ENCODE measurements at places on chromosomes 2 and 18.

GRCh38 chr2:38712413-38712812 is 38.7 kb downstream of the SRSF7 start:
- no peak for DNase-seq

GRCh38 chr2:46886268-46887027 is 29.2 kb downstream of the MCFD2 start:
- DNase-seq, result no peak

DNA sequence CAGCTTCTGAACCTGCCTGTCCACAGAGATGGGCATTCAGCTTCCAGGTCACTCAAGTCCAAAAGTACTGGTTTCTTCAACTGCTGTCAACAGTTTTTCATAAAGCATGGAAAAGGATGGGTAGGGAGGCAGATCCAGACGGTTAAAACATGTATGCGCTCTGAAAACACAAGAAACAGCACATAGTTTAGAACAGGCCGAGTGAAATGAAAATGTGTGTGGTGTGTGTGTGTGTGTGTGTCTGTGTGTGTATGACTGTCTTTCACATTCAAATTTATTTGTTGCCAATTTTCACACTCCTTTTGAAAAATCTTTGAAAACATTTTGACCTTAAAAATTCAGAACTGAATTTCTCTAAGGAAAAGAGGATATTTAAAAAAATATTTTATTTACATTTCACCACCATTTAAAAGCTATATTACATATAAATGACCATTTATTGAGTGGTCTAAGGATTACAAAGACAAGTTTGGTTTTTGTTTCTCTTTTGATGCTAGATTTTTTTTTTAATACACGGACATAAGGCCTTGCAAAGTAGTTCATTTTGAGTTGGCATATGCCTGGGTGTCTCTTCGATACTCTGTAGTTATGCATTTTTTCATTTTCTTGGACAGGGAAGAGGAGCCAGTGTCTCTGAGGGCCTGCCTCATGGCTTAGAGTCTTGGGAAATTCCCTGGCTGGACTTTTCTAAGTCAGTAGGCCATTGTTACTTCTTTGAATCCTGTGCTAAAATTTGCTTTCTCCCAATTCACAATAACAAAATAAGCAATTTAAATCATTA is 30.0 kb upstream of the STK17B start:
- no peak for DNase-seq

DNA sequence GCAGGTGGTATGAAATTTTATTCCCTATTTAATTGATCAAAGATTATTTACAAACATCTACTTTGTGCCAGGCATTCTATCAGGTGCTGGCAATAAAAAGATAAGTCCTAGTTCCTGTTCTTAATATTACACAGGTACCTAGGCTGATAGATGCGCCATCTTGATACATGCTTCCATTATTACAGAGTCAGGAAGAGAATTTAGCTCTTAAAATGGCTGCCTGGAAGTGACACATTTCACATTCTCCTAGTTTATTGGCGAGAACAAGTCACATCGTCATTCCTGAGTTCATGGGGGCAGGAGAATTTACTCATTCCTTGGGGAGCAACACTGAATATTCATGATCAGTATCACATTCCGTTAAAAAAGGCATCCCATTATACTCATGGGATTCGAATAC is 1.1 kb upstream of the DARS1 start:
- DNase-seq, result no peak

DNA sequence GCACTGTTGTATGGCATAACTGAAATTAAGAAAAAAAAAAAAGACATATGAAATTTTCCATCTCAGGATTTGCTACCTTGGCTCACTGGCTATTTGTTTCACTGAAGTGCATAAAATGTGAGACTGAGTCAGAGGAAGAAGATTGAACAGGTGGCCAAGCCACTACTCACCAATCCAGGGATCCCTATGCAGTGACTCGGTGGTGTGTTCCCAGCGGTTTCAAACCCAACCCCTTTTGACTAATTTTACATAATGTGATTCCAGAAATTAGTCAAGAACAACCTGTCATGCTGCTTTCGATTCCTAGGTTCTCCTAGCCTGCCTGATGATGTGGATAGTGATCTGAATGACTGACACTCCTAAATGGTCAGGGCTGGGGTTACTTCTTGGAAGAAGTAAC is 77.3 kb downstream of the KLHL14 start:
- DNase-seq, result no peak

DNA sequence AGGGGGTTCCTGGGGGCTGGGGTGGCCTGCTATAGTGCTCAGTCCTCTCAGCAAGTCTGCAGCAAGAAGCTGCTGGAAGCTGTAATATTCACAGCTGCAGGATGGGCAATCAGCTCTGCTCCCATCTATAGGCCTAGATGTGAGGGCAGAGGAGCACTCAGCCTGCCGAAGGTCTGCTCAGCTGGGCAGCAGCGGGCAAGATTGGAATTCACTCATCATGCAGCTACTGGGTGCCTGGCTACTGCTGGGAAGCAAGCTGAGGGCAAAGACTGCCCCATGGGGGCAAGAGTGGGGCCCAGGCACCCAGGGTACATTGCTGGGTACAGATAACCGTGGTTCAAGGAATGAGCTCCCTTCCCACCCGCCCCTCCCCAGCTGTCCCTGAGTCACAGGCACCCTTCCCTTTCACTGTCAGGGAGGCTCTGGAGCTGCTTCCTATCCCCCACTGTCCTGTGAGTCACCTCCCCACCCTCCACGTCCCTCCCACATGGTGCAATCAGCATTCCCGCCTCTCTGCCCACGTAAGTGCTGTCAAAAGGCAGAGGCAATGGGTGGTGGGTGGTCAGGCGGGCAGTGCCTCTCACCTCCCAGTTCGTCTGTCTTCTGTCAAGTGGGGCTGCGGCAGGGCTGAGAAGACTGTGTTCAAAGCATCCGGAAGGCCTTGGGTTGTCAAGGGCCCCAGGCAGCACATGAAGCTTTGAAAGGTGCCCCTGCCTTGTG is 169.2 kb downstream of the TRIM43 start:
- DNase-seq, result no peak

DNA sequence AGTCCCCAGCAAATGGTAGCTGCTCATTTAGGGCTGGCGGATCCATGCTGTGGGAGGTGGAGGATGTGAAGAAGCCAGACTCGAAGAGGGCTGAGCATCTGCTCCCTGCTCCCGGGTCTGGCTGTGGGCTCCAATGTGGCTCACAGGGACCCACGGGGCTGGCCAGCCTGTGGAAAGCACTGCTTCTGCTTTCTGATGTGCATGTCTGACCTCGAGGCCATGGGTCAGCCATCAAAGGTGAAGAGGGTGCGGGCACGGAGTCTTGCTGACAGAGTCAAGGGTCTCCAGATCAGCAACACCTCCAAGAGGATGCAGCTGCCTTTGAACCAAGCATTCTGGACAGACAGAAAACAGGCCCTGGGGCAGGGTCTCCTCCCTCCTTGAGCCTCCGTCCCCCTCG is 178.2 kb downstream of the INHBB start:
- DNase-seq, result no peak

GRCh38 chr2:222456479-222457077 is 32.2 kb downstream of the SGPP2 start:
- DNase-seq, result no peak

DNA sequence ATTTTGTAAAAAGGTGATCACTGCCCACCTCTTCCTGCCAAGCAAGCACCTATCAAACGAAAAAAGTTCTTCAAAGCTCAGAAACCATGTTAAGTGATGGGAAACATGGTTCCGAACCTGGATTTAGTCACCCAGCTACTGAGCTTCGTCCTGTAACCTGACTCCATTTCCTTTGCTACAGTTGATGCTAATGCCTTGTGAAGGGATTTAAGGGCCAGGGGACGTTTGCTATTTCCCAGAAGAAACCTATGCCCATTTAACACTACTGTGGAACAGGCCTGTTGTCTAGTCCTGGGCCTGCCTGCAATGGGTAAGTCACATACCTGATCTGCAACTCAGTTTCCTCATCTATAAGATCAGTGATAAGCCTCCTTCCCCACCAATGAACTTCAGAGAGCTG is 14.8 kb downstream of the SERPINE2 start:
- no peak for DNase-seq

GRCh38 chr2:21203976-21204375 is 80.2 kb downstream of the TDRD15 start:
- DNase-seq, result no peak

DNA sequence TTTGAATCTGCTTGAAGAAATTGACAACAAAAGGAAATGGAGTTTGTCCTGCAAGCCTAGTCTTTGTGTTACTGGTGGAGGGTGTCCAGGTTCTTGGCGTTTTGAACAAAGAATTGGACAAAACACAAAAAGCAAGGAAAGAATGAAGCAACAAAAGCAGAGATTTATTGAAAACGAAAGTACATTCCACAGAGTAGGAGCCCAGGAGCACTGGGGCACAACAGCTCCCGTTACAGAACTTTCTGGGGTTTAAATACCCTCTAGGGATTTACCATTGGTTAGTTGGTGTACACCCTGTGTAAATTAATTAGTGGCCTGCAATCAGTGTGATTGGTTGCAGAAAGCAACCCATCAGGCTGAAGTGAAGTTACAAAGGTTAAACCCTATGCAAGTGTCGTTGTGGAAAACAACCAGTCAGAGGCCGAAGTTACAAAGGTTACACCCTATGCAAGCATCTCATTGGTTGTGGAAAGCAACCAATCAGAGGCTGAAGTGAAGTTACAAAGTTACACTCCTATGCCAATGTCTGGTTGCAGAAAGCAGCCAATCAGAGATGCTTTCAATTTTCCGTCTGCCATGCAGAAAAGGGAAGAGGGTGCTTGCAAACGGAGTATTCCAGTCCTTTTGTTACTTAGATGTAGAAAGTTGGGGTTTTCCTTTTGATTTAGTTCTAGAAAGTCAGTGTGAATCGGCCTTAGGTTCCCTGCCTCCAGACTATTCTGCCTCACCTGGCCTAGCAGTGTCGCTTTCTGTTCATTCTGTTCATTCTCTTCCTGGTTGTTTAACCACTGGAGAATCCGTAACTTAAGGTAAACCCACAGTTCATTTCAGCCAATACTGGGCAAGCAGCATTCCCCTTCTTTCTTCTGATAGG is 47.6 kb upstream of the PTH2R start:
- no peak for DNase-seq

GRCh38 chr18:78421392-78421791 is 558.2 kb upstream of the SALL3 start:
- DNase-seq, result no peak

GRCh38 chr2:236997069-236997715 is 88.5 kb upstream of the COPS8 start:
- no peak for DNase-seq

DNA sequence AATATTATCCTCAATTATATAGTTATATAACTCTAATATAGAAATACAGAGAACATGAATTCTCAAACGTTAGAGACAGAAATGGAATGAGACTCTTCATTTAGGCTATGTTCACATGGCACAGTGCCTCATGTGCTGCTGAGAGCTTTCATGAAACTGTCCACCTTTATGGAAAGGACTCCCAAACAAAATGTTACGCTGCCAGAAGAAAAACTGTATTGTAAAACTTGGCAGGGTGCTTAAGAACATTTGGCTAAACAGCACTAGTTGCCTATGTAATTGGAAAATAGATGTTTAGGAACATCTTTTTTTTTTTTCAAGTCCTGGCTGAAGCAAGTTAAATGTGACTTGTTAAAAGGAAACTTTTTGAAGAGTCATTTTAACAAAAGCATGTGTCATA is 396.0 kb downstream of the ERBB4 start:
- DNase-seq, result no peak

All from HuH-7.5 (cell line).